ENCODE measurements at places on chromosomes 4 and X. TPM values are rescaled to one million over a fixed set of nuclear protein-coding genes. Genes with fewer than 3 reads are reported as not detected.

DNA sequence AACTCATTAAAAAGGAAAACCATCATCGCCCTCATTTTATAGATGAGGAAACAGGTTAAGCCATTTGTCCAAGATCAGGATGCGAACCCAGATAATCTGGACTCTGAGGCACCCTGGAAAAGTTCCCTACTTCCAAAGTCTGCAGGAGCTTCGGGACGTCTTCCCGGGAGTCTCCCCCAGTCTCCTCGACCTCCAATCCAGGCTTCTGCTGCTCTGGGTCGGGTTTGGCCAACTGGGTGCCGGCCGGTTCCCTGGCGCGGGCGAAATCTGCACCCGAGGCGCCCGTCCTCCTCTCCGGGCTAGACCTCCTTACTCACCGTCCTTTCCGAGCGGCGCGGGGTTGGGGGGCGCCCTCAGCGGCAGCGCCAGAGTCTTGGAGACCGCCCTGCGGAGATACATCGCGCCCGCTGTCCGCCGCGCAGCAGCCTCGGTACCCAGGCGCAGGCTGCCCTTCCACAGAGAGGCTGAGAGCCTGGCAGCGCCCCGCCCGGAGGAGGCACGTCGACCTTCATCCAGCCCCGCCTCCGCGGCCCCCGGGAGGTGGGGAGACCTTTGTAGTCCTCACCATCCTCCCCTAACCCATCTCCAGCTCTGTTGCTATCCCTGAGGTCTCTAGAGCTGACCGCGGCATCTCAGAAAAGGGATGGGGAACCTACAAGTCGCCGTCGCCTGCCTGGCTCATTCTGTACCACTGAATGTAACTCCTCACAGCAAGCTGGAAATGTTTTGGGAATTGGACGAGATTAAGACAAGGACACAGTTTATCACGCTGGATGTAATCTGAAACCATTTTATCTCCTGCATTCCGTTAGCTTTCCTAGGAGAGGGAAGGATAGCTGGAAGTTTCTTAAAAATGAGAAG is at the start of gene MGARP:
Gene MGARP (minus strand): TSS at position 466 of the 861 bp plus-strand sequence. CDS start 67 bp downstream, at position 399.
- H3K27me3 ChIP-seq: peaks cover 50% of the 10 kb centered on the region
- peaks cover 11% of the 10 kb centered on the region for H3K4me1 ChIP-seq
- no peak for DNase-seq
- H3K27ac ChIP-seq: no peak within 1 kb of the TSS
- peak within 1 kb of the TSS; percentile 70 for H3K4me3 ChIP-seq

DNA sequence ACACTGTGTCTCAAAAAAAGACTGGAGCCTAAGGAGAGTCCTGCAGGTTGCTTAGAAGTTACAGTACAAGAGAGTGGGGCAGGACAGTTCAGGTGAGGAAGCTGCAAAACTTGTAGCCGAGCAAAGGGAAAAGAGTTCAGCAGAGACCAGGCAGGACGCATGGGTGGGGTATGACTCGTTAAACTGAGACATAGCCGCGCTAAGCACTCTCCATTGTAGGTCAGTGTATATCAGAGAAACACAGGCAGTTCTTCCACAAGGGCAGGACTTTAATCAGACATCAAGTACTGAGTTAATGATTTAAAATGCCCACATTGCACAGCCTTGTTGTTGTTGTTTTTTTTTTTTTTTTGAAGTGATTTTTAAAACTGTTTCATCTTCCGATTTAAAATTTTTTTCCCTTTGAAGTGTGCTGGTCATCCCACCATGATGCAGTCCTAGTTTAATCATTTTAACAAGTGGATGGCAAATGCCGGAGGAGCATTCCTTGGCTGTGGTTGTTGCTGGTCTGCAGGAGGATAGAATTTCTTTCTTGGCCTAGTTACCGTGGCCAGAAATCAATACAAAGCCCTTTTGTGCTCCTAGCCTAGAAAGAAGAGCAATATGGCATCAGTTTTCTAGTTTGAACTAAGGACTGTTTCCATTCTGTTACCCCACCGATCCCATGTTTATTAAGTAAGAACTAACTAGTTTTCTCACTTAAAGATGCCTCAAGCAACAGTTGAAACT is 10.3 kb downstream of the LAP3 start:
- H3K36me3 ChIP-seq: peaks cover 39% of the 10 kb centered on the region
- no peaks in the 10 kb centered on the region for H3K4me1 ChIP-seq
- no peak overlapping the region for H3K27ac ChIP-seq
- no peak for DNase-seq

DNA sequence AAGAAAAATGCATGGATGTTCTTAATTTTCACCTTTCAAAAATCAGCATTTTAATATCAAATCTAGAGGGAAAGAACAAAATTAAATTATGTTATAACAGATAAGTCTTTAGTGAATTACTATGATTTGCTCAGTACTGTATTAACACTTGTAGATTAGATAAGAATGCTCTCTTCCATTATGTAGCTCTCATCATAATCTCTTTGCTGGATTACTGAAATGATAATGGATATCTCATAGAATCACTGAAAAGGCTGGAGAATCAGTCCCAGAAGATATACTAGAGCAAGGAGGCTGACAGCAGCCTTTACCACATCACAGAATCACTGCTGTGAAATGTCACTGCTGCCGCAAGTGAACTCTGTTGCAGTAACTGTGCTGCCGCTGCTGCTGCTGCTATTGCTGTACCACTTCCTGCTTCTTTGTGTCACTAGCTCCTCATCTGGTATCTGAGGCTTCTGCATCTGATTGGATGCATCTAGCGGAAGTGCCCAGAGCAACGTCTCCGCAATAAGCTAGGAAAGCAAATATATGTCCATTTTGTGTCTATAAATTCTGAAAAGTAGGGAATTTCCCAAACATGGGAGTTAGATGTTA is 738.2 kb downstream of the ADGRL3 start:
- H3K27ac ChIP-seq: no peak overlapping the region
- H3K4me1 ChIP-seq: no peaks in the 10 kb centered on the region
- H3K4me3 ChIP-seq: no peak overlapping the region

- no peak for DNase-seq
- H3K4me1 ChIP-seq: no peaks in the 10 kb centered on the region
- no peak overlapping the region for H3K4me3 ChIP-seq
These were observed 72.1 kb downstream of the CPE start for GRCh38 chr4:165450871-165451270.

DNA sequence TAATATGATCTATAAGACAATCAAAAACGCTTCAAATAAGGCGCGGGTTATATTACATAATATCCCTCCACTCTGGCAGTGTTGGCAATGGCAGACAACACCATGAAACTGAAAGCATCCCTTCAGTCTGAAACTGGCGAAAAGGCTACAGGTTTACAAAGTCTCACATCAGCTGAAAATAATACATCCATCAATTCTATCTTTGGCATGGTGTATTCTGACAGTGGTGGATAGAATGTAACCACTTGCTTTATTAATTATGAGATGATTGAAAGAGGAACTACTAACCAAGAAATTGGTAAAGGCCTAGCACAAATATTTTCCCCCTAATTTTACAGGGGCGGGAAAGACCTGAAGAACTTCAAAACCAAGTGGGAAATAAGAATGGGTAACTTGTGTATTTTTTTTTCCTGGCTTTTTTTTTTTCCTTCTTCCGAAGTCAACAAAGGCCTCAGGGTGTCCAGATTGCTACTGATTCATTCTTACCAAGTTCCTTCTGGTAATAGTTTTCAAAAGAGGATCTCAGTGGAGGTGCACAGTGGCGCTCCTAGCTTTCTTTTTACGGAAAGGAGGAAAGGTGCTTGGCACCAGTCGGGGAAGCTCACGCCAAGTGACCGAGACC is 728 bp downstream of the UBA6 start:
- H3K36me3 ChIP-seq: no peaks in the 10 kb centered on the region
- H3K27me3 ChIP-seq: no peaks in the 10 kb centered on the region
- H3K27ac ChIP-seq: peak overlapping the region; percentile 97
- H3K4me1 ChIP-seq: peaks cover 34% of the 10 kb centered on the region

DNA sequence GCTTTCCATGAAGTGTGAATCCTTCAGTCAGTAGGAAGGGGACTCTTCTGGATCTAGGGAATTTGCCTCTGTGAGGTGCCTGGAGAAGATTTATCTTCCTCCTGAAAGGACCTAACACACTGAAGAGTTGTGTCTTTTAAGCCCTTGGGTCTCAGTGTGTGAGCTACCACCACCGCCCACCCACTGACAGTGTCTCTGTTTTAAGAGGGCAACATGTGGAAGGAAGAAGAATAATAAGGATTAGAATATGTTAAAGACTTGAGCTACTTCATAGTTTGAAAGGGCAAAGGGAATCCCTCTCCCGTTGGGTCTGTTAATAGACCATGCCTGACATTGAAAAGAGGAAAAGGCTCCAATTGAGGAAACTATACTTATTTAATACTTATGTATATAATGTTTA is 64.3 kb upstream of the TLR2 start:
- H3K27me3 ChIP-seq: no peaks in the 10 kb centered on the region
- DNase-seq: no peak
- H3K27ac ChIP-seq: no peak overlapping the region
- no peak overlapping the region for H3K4me3 ChIP-seq
- no peaks in the 10 kb centered on the region for H3K4me1 ChIP-seq

DNA sequence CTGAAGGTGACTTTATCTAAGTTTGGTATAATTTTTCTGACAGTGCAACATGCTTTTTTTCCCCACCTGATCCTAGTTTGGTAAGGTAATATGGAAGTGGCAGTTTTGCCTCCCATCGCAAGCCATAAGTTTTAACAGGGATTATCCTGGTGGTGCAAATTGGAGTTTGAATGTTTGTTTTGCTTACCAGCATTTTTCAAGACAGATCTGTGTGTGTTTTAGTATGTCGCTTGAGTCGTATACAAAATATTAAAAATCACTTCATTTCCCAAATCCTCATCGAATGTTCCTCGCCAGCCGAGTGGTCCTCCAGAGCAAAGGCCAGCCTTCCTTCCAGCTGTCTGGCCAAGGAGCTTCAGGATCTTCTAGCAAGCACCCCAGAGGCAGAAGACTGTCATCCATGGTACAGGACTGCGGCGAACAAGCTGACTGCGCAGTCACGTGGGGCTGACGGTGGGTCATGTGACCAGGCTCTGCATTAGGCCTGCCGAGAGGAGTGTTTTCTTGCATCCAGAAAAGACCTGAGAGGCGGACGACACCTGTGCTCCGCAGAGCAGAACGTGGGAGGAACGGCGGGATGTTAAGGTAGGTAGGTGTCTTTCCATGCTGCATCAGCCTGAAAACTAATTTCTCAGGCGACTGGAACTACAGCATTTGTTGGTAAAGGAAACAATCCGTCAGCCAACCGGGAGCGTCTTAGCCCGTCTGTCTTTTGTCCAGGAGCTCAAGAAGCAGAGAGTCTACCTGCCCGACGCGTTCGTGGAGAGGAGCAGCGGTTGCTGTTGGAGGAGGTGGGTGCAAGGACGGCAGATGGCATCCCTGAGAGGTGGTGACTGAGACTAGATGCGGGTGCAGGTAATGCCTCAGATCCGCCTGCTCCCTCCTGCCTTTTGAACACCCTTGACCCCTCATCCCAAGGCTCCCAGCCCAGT is at the start of gene GPRASP3:
Gene GPRASP3 (plus strand): TSS at position 507 of the 932 bp plus-strand sequence. CDS start 28,253 bp downstream, outside the sequence.
- H3K27ac ChIP-seq: no peak within 1 kb of the TSS
- no peaks in the 10 kb centered on the region for H3K27me3 ChIP-seq
- no peaks in the 10 kb centered on the region for H3K4me1 ChIP-seq
- peak within 1 kb of the TSS; percentile 28 for H3K4me3 ChIP-seq
- H3K36me3 ChIP-seq: no peaks in the 10 kb centered on the region

GRCh38 chrX:46645614-46646013 is 72.0 kb downstream of the CHST7 start:
- H3K27me3 ChIP-seq: no peaks in the 10 kb centered on the region
- no peak for DNase-seq
- peaks cover 15% of the 10 kb centered on the region for H3K4me1 ChIP-seq
- H3K4me3 ChIP-seq: no peak overlapping the region
- H3K36me3 ChIP-seq: no peaks in the 10 kb centered on the region

- no peak for DNase-seq
- no peak overlapping the region for H3K27ac ChIP-seq
- H3K4me1 ChIP-seq: peaks cover 4% of the 10 kb centered on the region
- no peaks in the 10 kb centered on the region for H3K27me3 ChIP-seq
- H3K4me3 ChIP-seq: no peak overlapping the region
- no peaks in the 10 kb centered on the region for H3K36me3 ChIP-seq
These were observed 5.4 kb upstream of the KIAA0232 start for GRCh38 chr4:6776920-6777635.

GRCh38 chrX:132146456-132146855 is 18.6 kb upstream of the FRMD7 start:
- no peaks in the 10 kb centered on the region for H3K27me3 ChIP-seq
- no peak overlapping the region for H3K27ac ChIP-seq
- no peak for DNase-seq
- no peaks in the 10 kb centered on the region for H3K4me1 ChIP-seq
- no peak overlapping the region for H3K4me3 ChIP-seq
- H3K36me3 ChIP-seq: no peaks in the 10 kb centered on the region

- DNase-seq: no peak
- no peaks in the 10 kb centered on the region for H3K36me3 ChIP-seq
These were observed 12.0 kb downstream of the FTSJ1 start for GRCh38 chrX:48488034-48488433.

- no peak overlapping the region for H3K27ac ChIP-seq
- H3K4me1 ChIP-seq: no peaks in the 10 kb centered on the region
- no peaks in the 10 kb centered on the region for H3K27me3 ChIP-seq
- H3K4me3 ChIP-seq: no peak overlapping the region
- H3K36me3 ChIP-seq: no peaks in the 10 kb centered on the region
- no peak for DNase-seq
These were observed 644.2 kb downstream of the FSTL5 start for GRCh38 chr4:161519611-161520010.

DNA sequence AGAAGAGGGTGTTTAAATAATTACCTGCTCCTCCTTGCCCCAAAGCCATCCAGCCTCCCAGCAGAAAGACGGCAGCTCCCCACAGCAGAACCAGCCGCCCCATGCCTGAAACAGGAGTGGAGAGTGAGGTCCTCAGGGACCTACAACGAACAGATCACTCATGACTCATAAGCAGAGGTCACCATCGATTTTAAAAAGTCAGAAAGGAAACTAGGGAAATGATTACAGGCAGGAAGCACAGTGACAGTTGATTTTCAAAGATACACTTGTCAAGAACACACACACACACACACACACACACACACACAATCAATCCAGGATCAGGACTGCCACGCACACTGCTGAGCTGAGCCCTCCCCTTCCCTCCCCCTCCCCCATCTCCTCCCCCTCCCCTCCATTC is at the start of gene CRLF2:
Gene CRLF2 (minus strand): TSS at position 118 of the 400 bp plus-strand sequence. CDS start 15 bp downstream, at position 103.
- DNase-seq: no peak
- H3K27ac ChIP-seq: no peak within 1 kb of the TSS
- no peaks in the 10 kb centered on the region for H3K36me3 ChIP-seq
- no peaks in the 10 kb centered on the region for H3K27me3 ChIP-seq
- H3K4me1 ChIP-seq: peaks cover 13% of the 10 kb centered on the region

- no peak overlapping the region for H3K4me3 ChIP-seq
These were observed 95.4 kb upstream of the GPR50 start for GRCh38 chrX:151081016-151081415.

DNA sequence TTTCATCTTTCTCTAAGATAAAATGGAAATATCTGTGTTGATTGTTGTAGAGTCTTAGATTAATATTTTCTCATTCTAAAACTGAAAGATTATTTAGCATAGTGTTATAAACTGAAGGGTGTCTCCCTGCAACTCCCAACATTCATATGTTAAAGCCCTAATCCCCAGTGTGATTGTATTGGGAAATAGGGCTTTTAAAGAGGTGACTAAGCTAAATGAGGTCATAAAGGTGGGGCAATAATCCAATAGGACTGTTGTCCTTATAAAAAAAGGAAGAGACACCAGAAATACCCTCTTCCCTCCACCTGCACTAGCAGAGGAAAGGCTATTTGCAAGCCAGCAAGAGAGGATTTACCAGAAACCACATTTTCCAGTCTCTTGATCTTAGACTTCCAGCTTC is 1626.4 kb downstream of the C4orf33 start:
- no peaks in the 10 kb centered on the region for H3K4me1 ChIP-seq
- no peak for DNase-seq
- H3K36me3 ChIP-seq: no peaks in the 10 kb centered on the region
- no peak overlapping the region for H3K27ac ChIP-seq
- no peaks in the 10 kb centered on the region for H3K27me3 ChIP-seq

The ZNF827 gene
- 5.2 TPM for total RNA-seq

The ZXDA gene
- total RNA-seq: 1.4 TPM
